Renal pelvis (tissue), 12 donors: ENCODE measurements at places on chromosomes 13 and 19. TPM values are rescaled to one million over a fixed set of nuclear protein-coding genes. Genes with fewer than 3 reads are reported as not detected.
A peak's percentile ranks its signal among the peaks of the same experiment; 100 is the strongest.

- DNase-seq, result no peak
Observed at GRCh38 chr13:31172535-31172934, 10.8 kb upstream of the HSPH1 start.

- no peak for DNase-seq
Observed at GRCh38 chr19:10752237-10752912, 34.5 kb downstream of the DNM2 start.

- no peak for DNase-seq
Observed at GRCh38 chr13:32745509-32745908, 159.3 kb downstream of the PDS5B start.

GRCh38 chr19:28971049-28971448, 241.9 kb downstream of the UQCRFS1 start:
- peak; percentile 84 for DNase-seq

GRCh38 chr13:59210543-59210942, 953.2 kb downstream of the DIAPH3 start:
- DNase-seq, result peak; percentile 27

DNA sequence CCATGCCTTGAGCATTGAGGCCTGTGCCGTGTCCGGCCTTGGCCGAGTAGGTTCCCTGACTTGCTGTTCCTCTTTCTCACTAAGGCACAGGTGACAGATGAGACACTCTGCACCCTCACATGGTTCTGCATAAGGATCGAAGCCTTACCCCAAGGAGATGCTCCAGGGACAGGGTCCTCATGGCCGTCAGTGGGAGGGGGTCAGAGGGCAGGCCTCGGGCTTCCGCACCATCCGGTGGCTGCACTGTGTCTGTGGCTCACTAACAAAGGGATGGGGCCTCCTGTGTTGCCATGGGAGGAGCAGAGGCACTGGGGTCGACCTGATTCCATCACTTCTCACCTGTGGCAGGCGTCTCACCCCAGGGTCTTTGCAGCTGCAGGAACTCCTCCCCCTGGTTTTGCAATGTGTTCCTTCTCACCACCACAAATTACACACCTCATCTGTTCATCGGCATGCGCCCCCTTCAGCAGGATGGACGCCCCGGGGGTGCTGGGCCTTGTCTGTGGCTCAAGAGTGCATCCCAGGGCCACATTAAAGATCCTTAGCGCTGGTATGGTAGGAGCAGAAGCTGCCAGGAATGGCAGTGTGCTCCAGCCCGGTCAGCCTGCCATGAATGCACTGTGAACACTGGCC, 113.3 kb upstream of the SOX1 start:
- no peak for DNase-seq

GRCh38 chr13:97302611-97303010, 80.5 kb downstream of the MBNL2 start:
- no peak for DNase-seq

DNA sequence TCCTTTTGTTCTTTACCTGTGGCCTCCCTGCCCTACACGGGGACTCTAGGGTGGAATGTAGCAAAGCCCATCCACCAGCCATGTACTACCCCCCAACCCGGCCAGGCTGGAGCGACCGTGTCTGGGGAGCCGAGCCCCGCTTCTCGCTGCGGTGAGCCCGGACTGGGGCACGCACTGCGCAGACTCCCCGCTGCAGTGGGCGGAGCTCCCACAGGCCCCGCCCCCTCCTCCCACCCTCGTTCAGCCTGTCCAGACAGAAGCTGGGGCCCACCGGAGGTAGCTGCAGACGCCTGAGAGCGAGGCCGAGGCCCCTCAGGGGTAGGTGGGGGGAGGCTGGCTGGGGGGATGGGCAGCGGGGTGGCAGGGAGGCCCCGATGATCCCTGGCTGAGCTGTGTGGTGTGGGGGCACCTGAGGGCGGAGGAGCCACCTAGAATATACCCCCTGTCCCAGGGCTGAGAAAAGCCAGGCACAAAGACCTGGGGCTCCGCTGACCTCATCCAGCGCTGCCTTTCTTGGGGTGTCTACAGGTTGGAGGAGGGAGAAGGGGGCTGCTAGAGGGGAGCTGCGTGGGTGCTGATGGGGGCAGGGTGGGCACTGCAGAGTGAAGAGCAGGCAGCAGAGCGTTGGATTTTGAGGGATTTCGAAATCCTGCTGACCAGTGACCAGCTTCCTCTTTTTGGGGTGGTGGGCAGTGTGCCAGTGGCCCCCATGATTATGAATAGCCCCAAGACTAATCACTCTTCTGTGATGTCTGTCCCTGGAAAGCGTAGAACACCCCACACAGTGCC, 17.3 kb downstream of the PLD3 start:
- peak; percentile 86 for DNase-seq

- peak; percentile 62 for DNase-seq
Observed at GRCh38 chr13:23771956-23772355, 117.2 kb downstream of the MIPEP start.

DNA sequence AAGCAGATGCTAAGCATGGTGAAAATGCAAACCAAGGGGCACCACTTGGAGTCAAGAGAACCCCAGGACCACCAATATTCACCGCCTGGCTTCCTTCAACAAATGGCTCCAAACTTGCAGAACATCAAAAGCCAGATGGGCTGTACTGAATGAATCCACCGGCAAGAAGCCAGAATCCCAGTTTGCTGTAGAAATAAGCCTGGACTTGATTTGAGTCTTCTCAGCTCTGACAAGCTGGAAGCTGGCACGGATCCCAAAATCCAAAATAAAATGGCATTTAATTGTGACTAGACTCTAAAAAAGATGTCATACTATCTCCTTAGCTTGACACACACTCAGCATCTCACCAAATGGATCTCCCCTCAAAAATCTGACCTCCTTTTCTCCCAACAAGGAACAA, 11.9 kb downstream of the EFNB2 start:
- DNase-seq, result no peak

DNA sequence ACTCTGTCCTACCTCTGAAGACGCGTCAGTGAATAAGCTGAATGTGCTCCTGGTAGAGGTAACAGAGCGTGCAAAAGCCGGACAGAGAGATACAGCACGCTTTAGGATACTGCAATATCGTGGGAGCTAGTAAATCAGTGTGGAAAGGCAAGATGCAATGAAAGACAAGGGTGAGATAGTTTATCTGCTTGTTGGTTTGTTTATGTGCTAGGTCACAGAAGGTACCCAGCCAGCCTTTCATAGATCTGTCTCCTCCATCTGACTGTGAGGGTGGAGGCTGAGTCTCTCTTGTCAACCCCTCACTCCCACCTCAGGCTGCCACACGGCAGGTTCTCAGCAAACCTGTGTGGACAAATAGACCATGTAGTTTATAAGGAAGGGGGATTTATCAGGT, 904 bp upstream of the GIPC1 start:
- DNase-seq, result no peak

GRCh38 chr19:57841122-57841763, 8.4 kb upstream of the ZNF587 start:
- DNase-seq, result no peak

- DNase-seq, result no peak
Observed at GRCh38 chr13:99723878-99724277, 222.6 kb downstream of the TM9SF2 start.

GRCh38 chr13:34506796-34507195, 435.3 kb upstream of the NBEA start:
- no peak for DNase-seq

DNA sequence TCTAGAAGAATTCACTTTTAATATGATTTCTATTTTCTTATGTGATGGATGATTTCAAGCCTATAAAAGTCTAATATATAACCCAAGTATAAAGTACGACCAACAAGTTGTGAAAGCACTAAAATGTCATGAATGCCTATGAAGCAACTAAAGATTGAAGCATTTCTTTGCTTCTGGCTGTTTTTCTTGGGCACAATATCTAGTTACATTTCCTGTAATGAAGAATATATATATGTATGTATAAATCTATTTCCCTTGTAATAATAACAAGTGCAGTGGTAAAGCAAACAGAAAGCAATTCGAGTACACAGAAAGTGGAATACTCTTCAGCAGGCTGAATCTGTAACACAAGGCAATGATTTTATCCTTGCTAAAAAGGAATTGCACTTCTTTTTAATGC, 5.4 kb downstream of the PCDH20 start:
- DNase-seq, result no peak

GRCh38 chr13:33312150-33312860, 26.8 kb upstream of the STARD13 start:
- DNase-seq, result no peak

GRCh38 chr13:59566561-59566960, 597.2 kb downstream of the DIAPH3 start:
- DNase-seq, result no peak

DNA sequence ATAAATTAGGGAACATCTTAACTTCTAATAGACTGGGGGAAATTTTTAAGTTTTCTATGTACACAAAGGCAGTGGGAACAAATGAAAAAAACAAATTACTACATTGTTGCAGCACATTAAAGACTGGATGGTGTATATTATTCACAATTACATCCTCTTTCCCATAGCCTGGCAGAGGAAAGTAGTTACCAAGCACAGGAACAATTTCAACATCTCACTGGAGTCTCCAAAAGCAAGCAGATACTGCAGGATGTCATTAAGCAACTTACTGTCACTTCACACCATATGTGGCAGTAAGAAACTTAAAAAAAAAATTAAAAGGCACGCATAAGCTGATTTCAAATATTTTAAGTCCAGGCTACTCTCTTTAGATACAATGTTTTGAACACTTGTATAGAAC, 6.4 kb upstream of the EFNB2 start:
- no peak for DNase-seq

- DNase-seq, result peak; percentile 57
Observed at GRCh38 chr19:30669329-30670010, 297.3 kb downstream of the ZNF536 start.

GRCh38 chr19:56837492-56838023, 3.0 kb downstream of the PEG3 start:
- peak; percentile 79 for DNase-seq

- no peak for DNase-seq
Observed at GRCh38 chr13:47287291-47287751, 390.5 kb upstream of the HTR2A start.

GRCh38 chr13:27504128-27504867, 53.9 kb upstream of the MTIF3 start:
- no peak for DNase-seq

DNA sequence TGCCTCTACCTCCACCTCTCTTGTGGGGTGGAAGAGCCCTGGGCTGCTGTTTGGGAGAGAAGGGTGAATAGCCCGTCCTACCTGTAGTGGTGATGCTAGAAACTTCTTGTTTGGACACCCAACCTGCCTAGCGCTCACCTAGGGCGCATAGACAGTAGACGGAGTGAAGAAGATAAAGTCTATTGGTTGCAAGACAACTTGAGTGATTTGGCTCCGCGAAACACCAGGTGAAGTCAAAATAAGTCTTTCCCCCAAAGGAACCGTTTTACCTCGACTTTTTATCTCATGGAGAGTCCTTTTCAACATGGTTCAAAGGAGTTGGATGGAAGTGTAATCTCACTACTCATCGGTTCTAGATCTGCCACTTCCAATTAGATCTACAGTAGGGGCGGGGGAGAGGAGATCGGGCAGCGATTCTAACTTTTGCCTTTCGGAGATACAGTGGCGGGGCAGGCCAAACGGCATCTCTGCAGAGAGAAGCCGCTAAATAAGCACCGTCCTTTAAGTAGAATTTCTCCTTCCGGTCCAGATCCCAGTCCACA, 694 bp upstream of the ZIC5 start:
- DNase-seq, result no peak

DNA sequence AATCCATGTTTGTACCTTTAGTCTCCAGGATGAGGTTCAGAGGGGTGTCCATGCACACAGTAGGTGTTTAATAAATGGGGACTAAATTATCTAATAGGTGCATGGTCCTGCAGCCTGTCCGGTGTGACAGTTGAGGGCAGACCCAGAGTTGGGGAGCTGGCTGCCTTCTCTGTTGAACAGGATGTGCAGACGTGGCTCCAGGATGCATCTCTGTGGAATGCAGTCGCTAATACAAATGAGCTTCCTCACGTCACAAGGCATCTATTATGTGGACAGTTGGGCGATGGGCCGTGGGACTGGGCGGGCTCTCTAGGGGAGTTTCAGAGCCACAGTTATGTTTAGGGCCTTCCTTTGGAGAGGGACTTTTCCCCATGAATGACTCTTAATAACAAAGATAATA, 71.0 kb downstream of the SIPA1L3 start:
- DNase-seq, result no peak

DNA sequence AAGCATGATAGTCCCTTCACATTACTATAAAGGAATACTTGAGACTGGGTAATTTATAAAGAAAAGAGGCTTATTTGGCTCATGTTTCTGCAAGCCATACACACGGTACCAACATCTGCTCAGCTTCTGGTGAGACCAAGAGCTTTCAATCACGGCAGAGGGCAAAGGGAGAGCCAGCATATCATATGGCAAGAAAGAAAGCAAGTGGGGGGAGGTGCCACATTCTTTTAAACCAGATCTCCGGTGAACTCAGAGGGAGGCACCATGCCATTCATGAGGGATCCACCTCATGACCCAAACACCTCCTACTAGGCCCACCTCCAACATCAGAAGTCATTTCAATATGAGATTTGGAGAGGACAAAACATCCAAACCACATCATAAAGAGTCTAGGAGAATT, 20.3 kb downstream of the XPO4 start:
- DNase-seq, result peak; percentile 14

- DNase-seq, result peak; percentile 3
Observed at GRCh38 chr19:46221981-46222610, 7.4 kb upstream of the IGFL1 start.

DNA sequence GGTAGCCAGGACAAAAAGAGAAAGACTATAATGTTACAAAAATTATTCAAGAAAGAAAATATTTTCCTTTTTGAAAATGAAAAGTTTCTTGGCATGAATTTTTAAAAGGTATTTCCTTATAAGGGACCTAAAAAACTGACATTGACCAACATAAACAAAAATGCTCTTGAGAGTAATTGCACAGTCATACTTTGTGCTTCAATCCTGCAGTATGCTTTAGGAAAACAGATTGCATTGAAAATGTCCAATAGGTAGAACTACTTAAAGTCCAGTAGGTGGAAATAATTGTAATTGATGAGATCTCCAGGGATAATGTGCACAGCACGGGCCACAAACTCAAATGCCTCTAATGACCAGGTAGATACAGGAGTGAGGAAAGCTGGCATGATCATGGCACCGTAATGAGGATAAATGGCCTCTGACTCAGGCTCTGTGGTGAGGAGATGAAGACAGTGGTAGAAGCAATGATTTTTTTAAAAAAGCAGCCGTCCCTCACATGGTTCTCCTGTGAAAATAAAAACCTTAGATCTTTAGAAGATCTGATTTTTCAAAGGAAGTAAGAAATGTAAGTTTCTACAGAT, 278.0 kb downstream of the ITGBL1 start:
- no peak for DNase-seq

The SPACA4 gene
- polyA plus RNA-seq, result 0.24 TPM

The PSG1 gene
- polyA plus RNA-seq, result not detected

The TRPM4 gene
- 39.0 TPM for polyA plus RNA-seq

The SPACA6 gene
- polyA plus RNA-seq, result 27.6 TPM

The MAB21L1 gene
- 0.09 TPM for polyA plus RNA-seq

The C1QTNF9 gene
- polyA plus RNA-seq, result 0.24 TPM

The ZNF430 gene
- polyA plus RNA-seq, result 8.1 TPM

The HSPB6 gene
- 34.1 TPM for polyA plus RNA-seq

The KASH5 gene
- polyA plus RNA-seq, result not detected

The PLIN4 gene
- 1.4 TPM for polyA plus RNA-seq

The PLIN5 gene
- polyA plus RNA-seq, result 7.7 TPM

The ZNF837 gene
- polyA plus RNA-seq, result 5.8 TPM

The CLEC4G gene
- polyA plus RNA-seq, result not detected

The ZNF667 gene
- polyA plus RNA-seq, result 13.6 TPM

The ZNF813 gene
- polyA plus RNA-seq, result 5.7 TPM

The SERPINE3 gene
- 0.14 TPM for polyA plus RNA-seq

The C19orf85 gene
- polyA plus RNA-seq, result not detected

The TEX101 gene
- polyA plus RNA-seq, result not detected

The CPAMD8 gene
- 44.0 TPM for polyA plus RNA-seq

The C19orf67 gene
- not detected for polyA plus RNA-seq

The SMIM44 gene
- polyA plus RNA-seq, result 0.47 TPM
